Activated naive CD8-positive, alpha-beta T cell treated with anti-CD3 and anti-CD28 coated beads, Interleukin-2, amount 50 U/mL, for 16 hours (primary cell): ENCODE measurements at places on chromosomes 6 and 20.

DNA sequence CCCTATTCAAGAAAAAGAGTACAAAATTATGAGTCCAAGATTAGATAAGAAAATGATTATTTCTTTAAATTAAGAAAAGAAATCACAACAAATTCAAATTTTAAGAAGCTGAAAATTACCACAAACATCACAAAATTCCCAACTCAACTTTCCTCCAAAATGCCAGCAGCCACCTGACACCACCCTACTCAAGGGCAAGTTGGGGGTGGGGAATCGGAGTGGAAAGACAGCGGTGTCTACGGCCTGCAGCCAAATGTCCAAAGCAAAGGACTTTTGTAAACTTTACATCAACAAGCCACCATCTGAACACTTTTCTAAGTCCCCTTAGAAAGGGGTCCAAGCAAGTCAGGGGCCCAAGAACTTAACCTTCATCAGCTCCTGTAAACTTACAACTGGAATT is 1.6 kb upstream of the EYA2 start:
- no peak for DNase-seq

DNA sequence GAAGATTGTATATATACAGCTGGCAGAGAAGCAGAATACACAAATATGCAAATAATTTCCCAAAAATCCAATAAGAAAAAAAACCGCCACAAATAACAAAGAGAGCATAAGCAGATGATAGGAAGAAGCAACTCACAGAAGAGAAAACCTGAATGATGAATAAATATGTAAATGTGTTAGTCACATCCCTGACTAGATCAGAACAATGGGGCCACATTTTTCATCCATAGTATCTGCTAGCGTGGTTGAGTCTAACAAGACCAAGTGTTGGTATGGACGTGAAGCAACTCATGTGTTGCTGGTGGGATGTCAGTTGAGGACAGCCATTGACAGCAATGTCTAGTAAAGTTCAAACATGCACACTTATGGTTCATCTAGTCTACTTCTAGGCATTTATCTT is 3.9 kb upstream of the SLC22A3 start:
- no peak for DNase-seq

GRCh38 chr6:161135695-161136591 is 137.9 kb downstream of the AGPAT4 start:
- DNase-seq: no peak

GRCh38 chr6:16184129-16184528 is 54.3 kb upstream of the GMPR start:
- DNase-seq: no peak

DNA sequence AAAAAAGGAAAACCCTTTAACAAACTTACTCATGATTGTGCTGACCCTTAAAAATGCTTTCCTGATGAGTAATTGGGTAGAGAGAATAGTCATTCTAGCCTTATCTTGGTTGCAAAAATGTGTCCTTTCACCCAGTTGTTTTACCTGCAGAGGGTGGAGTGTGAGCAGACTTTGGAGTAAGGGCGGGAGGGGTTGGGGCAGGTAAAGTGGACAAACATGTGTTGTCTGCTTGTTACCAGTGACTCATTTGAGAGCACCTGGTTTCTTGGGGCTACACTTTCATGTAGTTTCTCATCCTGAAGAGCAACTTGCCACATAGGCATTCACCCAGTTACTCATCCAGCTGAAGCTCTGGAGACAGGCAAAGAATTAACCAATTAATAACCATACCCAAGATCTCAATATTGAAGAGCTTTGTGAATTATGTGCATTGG is 121.1 kb downstream of the TNFRSF21 start:
- no peak for DNase-seq

DNA sequence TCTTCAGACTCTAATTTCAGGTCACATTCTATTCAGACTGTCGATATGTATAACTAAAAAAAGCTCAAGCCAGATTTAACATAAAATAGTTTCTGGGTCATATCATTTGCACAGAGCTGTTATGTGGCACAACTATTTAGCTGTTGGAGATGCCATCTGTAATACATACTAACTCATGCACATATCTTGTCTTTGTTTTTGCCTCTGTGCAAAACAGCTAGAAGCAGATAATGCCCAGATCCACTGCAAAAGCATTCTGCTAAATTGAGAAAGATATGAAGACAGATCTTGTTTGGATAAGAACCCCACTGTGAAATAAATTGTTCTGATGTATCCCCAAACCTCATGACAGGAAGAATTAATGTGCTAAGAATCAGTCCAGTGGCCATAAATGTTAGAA is 522.8 kb upstream of the AGPAT4 start:
- no peak for DNase-seq

DNA sequence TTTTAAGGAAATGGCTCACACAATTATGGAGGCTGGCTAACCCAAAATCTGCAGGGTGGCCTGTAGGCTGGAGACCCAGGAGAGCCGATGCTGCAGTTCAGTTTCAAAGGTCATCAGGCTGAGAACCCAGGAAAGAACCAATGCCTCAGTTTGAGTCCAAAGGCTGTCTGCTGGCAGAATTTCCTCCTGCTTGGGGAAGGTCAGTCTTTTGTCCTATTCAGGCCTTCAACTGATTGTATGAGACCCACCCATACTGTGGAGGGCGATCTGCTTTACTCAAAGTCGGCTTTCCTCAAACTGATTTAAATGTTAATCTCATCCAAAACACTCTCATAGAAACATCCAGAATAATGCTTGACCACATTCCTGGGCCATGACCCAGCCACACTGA is 189.7 kb upstream of the CDYL start:
- DNase-seq: no peak

- no peak for DNase-seq
Measured at GRCh38 chr6:94548201-94548600, 1029.1 kb upstream of the MANEA start.

- no peak for DNase-seq
Measured at GRCh38 chr6:91412532-91412931, 825.7 kb upstream of the MAP3K7 start.

DNA sequence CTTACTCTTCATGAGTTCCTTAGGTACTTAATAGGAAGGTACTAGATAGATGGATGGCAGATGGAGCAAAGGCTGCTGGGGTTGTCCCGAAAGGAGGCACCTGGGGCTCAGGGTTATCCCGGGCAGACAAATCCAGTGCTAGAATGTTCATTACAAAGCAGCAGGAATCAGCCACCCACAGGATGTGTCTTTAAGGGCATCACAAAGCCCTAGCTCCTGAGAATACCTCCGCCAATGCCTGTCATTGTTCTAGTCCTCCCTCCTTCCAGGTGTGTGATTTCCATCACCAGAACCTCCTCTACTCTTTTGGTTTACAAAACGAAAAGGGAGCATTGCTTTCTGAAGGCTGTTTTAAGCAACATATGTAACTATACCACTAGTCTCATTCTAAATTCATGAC is 138.1 kb downstream of the KIF6 start:
- DNase-seq: no peak

GRCh38 chr20:1280195-1281102 is 14.4 kb downstream of the SNPH start:
- DNase-seq: no peak

- no peak for DNase-seq
Measured at GRCh38 chr6:131998255-131998982, 47.2 kb upstream of the CCN2 start.

GRCh38 chr6:109963598-109964170 is 14.4 kb upstream of the GPR6 start:
- DNase-seq: no peak

GRCh38 chr6:165930668-165931214 is 236.9 kb downstream of the TBXT start:
- no peak for DNase-seq

DNA sequence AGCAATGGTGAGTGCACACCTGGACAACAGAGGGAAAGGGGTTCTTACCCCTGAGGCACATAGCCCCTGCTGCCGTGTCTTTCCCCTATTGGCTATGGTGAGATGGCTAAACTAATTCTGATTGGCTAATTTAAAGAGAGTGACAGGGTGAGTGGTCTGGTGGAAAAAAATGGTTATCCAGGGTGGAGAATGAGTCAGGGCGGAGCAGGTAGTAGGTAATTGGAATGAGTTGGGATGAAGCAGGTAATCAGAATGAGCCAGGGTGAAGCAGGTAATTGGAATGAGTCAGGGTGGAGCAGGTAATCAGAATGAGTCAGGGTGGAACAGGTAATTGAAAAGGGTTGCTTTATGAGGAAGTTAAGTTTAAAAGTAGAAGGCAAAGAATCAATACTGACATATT is 200.3 kb downstream of the EYA4 start:
- no peak for DNase-seq

DNA sequence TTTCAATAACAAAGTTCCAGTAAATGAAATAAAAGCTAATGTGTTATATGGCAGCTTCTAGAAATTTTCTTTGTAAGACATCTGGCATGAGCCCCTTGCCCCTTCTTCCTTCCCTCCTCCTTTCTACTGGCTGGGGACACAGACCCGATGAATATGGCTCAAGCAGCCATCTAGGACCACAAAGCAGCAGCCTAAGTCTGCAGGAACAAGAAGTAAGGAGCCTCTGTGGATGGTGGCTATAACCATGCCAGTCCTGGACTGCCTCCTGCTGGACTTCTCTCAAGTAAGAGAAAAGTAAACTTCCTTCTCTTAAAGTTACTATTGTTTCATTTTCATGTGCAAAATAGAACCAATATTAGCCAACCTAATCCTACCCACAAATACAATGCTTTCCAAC is 114.9 kb upstream of the DST start:
- DNase-seq: no peak

- DNase-seq: no peak
Measured at GRCh38 chr6:4615891-4616290, 160.3 kb upstream of the CDYL start.

GRCh38 chr6:18527836-18528743 is 140.9 kb downstream of the RNF144B start:
- no peak for DNase-seq

- no peak for DNase-seq
Measured at GRCh38 chr6:133964052-133964451, 11.0 kb downstream of the TBPL1 start.

DNA sequence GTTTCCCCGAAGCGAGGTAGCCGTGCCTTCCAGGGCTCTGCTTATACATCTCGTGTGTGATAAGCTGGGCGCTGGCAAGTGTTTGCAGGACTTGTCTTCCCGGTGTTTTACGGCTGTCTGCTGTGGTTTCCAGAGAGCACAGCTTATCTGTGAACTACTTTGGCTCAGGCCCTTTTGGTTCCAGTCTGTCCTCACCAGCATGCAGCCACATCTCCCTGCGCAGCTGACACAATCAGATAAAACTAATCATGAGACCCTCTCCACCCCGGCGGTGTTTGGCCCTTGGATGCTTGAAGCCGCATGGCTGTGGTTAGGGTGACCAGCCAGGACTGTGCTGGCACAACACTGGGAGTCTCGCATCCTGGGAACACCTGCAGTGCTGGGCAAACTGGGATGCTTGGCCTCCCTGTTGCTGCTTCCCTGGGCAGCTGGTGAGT is 241.8 kb upstream of the FOXQ1 start:
- DNase-seq: no peak

DNA sequence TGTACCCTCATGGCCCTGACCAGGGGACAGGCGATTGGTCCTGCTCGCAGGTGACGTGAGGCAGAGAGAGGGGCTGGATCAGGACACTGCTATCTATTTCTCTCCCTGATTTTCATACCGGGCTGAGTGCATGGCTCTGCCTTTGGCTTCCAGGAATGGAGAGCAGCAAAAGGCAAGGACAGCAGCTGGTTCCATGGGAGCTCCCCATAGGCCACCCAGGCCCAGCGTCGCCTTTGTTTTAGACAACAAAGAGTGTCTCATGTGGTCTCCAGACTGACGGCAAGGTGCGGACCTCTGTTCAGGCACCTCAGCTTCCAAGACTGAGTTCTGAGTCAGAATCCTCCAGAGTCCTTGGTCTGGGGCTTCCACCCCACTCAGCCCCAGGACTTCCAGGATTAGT is 123.1 kb downstream of the VEGFA start:
- DNase-seq: no peak

DNA sequence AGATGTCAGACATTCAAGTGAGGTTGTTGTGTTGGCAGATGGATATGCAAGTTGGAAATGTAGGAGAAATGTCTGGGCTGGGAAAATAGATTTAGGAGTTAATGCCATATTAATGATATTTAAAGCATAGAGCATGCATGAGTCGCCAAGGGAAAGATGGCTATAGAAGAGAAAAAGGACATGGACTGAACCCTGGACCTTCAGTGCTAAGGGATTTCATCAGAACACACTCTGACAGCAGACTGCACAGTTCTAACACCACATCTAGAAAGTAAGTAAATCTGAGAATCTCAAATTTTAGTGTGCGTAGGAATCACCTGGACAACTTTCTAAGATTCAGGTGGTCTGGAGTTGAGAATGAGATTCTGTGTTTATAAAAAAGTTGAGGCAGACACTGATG is 17.3 kb upstream of the POLR1H start:
- DNase-seq: no peak

GRCh38 chr20:36435592-36436541 is 105.5 kb upstream of the MYL9 start:
- peak; percentile 73 for DNase-seq

DNA sequence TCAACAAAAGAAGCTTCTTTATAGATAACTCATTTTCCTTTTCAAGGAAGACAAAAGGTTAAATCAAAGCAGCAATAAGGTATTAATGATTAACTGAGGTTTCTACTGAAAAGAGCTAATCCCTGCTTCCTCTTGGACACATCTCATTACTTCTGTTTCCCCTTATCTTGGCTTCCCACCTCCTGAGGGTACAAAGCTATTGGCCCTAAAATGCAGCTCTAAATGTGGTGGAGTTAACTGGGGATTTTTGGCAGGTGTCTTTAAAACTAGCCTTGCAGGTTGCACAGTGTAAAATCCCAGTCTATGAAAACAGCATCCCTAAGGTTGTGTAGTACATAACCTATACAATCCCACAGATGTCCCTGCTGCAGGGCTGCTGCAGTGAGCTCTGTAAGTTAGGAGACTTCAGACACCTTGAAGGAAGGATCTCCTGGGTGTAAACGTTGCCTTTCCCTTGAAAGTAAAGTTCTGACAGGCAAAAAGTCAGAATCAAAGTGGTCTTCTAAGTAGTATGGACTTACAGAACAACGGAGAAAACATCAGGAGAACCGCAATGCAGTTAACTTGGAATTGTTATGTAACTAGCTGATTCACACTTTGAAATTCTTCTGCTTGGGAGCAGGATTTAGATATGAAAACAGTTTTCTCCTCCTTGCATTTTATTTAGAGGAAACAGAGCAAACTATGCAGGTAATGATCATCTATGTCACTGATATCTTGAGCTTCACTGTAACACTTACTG is 71.7 kb upstream of the TRAF3IP2 start:
- no peak for DNase-seq

- DNase-seq: no peak
Measured at GRCh38 chr6:117007659-117008058, 130.6 kb downstream of the RFX6 start.

- no peak for DNase-seq
Measured at GRCh38 chr20:49508435-49509199, 26.1 kb upstream of the KCNB1 start.

- no peak for DNase-seq
Measured at GRCh38 chr6:63584125-63584514, 11.8 kb downstream of the LOC128125822 start.
